Stimulated activated CD8-positive, alpha-beta memory T cell treated with anti-CD3 and anti-CD28 coated beads, Interleukin-15, amount 100 ng/mL, for 24 hours (primary cell): ENCODE measurements at places on chromosomes 16 and 17.

- no peak for DNase-seq
These were observed 3.2 kb downstream of the ADORA2B start for GRCh38 chr17:15947976-15948752.

- no peak for DNase-seq
These were observed 5.7 kb upstream of the SDR42E1 start for GRCh38 chr16:82016964-82017363.

GRCh38 chr17:40035162-40035559 lies 19.0 kb downstream of the MED24 start:
- DNase-seq: no peak

DNA sequence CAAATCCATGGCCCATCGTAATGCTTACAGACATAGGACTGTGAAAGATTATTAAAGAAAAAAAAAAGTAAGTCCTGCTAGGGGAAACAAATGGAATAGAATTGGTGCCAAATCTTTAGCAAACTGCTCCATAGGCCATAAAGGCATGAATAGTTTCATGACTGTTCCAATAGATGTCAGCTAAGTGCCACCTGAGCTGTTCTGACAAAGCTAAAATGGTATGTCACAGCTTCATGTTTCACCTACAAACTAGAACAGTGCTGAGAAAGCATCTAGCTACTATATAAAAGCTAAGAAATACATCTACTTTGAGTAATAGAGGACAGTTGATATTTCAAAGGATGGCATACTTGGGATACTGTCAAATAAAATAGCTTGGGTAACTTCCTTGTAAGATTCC lies 771.6 kb upstream of the CA10 start:
- no peak for DNase-seq

DNA sequence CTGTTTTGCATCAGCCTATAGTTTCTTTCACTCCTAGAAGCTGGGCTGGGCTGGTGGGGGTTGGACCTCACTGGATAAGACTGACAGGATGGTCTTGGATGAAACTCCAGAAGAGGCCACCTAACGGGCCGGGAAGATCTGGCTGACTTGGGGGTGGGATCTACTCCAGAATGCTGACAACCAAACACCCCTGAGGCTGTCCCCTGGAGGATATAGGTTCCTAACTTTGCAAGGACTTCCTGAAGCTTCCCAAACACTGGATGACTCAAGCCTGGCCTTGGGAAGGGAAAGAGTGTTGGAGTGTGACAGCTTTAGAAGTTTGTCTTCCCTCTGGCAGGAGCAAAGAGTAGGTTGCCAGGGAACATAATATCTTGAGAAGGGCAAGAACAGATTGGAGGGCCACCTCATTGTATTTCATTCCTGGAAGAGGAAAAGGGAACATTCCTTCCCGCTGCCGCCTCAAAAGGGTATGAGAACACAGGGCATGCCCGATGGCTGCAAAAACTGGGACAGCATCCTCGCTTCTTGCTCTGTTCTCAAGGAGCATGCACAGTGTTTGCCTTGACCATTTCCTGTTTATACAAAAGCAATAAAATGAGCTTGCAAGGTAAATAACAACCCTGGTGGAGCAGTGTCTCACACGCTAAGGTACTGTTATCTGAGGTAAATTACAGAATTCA lies 6.8 kb upstream of the CYB5B start:
- no peak for DNase-seq

GRCh38 chr17:18066866-18067265 lies 20.9 kb upstream of the DRG2 start:
- no peak for DNase-seq

GRCh38 chr17:69424287-69425041 lies 10.0 kb downstream of the MAP2K6 start:
- no peak for DNase-seq

GRCh38 chr17:72719206-72719577 lies 373.3 kb downstream of the SLC39A11 start:
- no peak for DNase-seq

- no peak for DNase-seq
These were observed 44.4 kb downstream of the EEF2K start for GRCh38 chr16:22250522-22250921.

GRCh38 chr16:9139965-9140364 lies 48.5 kb downstream of the HAPSTR1 start:
- no peak for DNase-seq

- DNase-seq: no peak
These were observed 3.6 kb upstream of the FAM222B start for GRCh38 chr17:28846231-28846630.

- DNase-seq: no peak
These were observed 27.8 kb upstream of the GHDC start for GRCh38 chr17:42221886-42222745.

DNA sequence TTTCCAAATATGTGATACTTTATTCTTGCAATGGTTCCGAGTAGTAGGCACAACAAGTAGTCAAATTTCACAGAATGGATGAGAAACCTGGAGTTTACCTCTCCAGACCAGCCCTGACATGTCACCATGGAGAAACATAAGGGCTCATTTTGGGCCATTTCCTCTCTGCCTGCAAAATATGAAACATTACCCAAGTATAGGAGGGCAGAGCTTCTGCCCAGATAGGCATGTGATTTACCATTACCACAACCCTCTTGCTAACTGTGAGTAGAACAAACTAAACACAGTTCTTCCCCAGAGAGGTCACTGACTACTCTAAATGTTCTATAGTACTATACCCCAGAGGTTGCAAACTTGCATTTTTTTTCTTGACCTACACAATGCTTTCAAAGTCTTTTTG lies 15.7 kb upstream of the KPNB1 start:
- no peak for DNase-seq

GRCh38 chr17:5976251-5976650 lies 93.9 kb upstream of the WSCD1 start:
- no peak for DNase-seq

- DNase-seq: no peak
These were observed 11.0 kb upstream of the EEF2KMT start for GRCh38 chr16:5108505-5109158.

- DNase-seq: no peak
These were observed 24.6 kb upstream of the TNRC6C start for GRCh38 chr17:77933777-77934398.

GRCh38 chr16:78242239-78242630 lies 142.8 kb downstream of the WWOX start:
- no peak for DNase-seq

- DNase-seq: no peak
These were observed 251.1 kb downstream of the ABCC12 start for GRCh38 chr16:47904691-47905090.

- DNase-seq: no peak
These were observed 4.6 kb upstream of the STARD3 start for GRCh38 chr17:39632153-39632941.

- peak; percentile 26 for DNase-seq
These were observed 19.7 kb upstream of the SLC47A1 start for GRCh38 chr17:19513897-19514488.

DNA sequence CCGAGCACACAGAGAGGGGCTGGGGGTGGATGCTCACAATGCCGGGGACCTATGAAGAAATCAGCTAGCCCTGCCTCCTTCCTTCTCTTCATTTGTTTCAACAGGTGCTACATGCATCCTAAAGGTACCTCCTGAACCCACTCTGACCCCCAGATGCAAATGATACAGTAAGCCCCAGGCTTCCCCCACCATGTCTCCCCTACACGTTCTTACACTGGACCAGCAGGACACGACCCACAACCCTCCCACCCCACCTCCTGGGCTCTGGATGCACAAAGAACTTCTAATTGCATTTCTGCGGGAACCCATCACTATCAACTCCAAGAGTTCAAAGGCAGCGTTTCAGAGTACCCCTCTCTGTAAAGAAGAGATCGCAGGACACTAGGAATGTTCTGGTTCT lies 2.1 kb downstream of the XYLT1 start:
- no peak for DNase-seq

DNA sequence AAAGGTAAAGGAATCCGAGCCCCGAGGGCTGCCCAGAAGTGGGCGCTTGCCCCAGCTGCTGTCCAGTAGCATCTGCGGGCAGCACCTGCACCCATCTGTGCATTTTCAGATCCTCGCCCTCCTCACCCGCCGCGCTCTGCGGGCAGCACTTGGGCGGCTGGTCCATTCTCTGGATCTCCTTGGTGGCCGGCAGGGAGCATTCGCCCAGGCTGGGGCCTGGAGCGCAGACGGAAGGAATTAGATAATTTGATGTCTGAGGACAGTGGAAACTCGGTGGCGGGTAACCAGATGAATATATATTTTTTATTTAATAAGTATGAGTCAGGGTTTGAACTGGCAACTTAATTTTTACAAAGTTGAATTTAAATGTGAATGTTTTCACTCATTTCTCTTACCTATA lies 88.5 kb downstream of the NPIPB11 start:
- no peak for DNase-seq

DNA sequence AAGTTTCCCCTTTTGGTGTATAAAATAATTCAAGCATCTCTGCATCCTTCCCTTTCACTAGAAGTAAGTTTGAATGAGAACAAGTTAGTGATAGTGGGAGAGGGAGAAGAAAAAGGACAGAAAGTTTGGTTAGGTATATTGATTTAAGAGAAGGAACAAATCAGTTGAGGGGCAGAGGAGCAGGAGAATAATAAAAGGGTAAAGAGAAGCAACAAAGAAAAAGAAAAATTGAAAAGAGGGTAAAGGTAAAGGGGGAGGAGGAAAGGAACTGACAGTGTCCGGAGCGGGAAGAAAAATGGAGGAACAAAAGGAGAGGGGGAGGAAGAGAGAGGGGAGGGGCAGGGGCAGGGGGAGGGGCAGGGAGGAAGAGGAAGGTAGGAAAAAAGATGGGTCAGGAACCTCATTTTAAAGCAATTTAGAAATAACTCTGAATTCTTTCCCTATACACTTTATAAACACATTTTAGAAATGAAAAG lies 6.3 kb upstream of the IGF2BP1 start:
- no peak for DNase-seq

DNA sequence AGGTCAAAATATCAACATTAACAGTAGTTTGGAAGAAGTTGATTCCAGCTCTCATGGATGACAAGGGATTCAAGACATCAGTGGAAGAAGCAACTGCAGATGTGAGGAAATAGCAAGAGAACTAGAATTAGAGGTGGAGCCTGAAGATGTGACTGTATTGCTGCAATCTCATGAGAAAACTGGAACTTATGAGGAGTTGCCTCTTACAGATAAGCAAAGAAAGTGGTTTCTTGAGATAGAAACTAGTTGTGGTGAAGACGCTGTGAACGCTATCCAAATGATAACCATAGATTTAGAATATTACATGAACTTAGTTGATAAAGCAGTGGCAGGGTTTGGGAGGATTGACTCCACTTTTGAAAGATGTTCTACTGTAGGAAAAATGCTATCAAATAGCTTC lies 67.8 kb downstream of the GOSR1 start:
- no peak for DNase-seq

DNA sequence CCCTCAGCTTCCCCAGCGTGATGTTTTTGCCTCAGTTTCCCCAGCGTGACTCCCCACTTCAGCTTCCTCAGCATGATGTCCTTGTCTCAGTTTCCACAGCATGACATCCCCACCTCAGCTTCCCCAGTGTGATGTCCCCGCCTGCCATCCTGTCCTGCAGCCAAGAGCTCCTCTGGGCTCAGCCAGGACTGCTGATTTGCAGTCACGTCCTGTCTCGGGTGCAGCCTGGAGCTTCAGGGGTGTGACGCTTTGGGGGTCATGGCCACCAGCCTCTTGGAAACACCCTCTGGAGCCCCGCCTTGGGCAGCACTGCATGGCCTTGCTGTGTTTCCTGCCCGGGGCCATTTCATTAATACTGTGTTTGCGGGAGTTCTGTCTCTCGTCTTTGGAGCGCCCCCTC lies 16.5 kb upstream of the NUDT16L1 start:
- DNase-seq: no peak

- no peak for DNase-seq
These were observed 21.4 kb downstream of the DCUN1D3 start for GRCh38 chr16:20878682-20879147.

DNA sequence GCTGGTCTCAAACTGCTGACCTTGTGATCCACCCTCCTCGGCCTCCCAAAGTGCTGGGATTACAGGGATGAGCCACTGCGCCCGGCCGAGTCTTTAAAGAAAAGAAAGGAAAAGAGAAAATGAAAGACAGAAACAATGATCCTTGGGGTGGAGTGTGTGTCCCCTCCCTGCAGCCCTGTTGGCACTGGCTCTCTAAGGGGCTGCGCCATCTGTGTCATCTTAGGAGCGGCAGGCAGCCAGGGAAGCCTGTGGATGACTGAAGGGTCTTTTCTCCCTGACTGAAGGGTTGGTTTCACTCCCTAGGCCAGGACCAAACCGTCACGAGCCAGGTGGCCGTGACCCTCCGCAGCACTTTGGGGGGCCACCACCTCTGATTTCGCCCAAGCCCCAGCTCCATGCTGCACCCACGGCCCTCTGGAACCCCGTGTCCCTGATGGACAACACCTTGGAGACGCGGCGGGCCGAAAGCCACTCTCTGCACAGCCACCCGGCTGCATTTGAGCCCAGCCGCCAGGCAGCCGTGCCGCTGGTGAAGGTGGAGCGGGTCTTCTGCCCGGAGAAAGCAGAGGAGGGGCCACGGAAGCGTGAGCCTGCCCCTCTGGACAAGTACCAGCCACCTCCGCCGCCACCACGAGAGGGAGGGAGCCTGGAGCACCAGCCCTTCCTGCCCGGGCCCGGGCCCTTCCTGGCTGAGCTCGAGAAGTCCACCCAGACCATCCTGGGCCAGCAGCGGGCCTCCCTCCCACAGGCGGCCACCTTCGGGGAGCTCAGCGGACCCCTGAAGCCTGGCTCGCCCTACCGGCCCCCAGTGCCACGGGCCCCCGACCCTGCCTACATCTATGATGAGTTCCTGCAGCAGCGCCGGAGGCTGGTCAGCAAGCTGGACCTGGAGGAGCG lies 27.7 kb downstream of the GINS2 start:
- no peak for DNase-seq
